ENCODE measurements at places on chromosomes 16 and 17. TPM values are rescaled to one million over a fixed set of nuclear protein-coding genes. Genes with fewer than 3 reads are reported as not detected.
A peak's percentile ranks its signal among the peaks of the same experiment; 100 is the strongest.

GRCh38 chr17:56983366-56983765, 5.4 kb downstream of the SCPEP1 start:
- H3K27ac ChIP-seq, result no peak overlapping the region
- DNase-seq, result no peak
- no peak overlapping the region for H3K4me3 ChIP-seq
- no peaks in the 10 kb centered on the region for H3K36me3 ChIP-seq

GRCh38 chr17:37605081-37605480, 4.1 kb downstream of the SYNRG start:
- no peaks in the 10 kb centered on the region for H3K4me1 ChIP-seq
- no peak overlapping the region for H3K4me3 ChIP-seq
- no peaks in the 10 kb centered on the region for H3K36me3 ChIP-seq

DNA sequence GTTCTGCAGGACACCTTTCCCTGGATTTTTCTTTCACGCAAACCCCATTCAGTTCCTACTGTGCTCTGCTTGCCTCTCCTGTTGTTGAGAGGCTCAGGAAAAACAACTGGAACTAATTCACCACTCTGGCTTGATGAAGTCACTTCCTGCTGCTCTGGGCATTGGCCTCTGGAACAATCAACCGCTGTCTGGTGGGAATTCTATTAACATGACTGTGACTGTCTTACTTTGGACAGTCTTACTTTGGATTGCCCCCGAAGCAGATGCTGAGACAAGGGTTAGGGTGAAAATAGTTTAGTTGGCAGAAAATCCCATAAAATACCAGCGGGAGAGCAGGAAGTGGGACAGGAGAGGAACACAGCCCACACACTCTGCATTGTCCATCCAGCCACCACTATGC, 90.0 kb upstream of the HSBP1 start:
- no peaks in the 10 kb centered on the region for H3K36me3 ChIP-seq
- no peak for DNase-seq
- H3K4me3 ChIP-seq, result no peak overlapping the region
- no peaks in the 10 kb centered on the region for H3K4me1 ChIP-seq

DNA sequence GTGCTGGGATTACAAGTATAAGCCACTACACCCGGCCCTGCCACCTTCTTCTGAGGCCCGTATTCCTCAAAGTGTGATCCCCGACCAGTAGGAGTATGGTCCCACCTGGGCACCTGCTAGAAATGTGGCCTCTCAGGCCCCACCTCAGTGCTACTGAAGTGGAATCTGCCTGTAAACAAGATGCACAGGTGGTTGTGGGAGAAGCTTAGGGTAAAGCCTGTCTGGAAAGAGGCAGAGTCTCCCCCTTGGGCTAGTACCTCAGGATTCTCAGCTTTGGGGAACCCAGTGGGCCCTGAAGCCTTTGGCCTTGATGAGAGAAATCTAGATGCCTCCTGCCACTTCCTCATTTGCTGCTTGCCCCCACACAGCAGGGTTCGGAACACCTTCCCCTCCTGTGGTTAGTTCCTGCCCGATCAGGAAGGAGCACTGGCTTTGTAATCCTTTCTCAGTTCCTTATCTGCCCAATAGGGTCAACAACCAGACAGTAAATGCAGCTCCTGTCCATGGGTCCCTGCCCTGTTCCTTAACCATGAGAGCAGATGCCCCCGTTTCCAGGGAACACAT, 25.2 kb downstream of the TK2 start:
- no peak overlapping the region for H3K4me3 ChIP-seq
- peak overlapping the region; percentile 48 for H3K27ac ChIP-seq
- H3K27me3 ChIP-seq, result no peaks in the 10 kb centered on the region
- H3K36me3 ChIP-seq, result no peaks in the 10 kb centered on the region
- no peak for DNase-seq

Gene GNGT2
- 6.7 TPM for total RNA-seq

All from uterus (tissue), 4 donors.